ENCODE measurements at places on chromosomes 6 and 20.

DNA sequence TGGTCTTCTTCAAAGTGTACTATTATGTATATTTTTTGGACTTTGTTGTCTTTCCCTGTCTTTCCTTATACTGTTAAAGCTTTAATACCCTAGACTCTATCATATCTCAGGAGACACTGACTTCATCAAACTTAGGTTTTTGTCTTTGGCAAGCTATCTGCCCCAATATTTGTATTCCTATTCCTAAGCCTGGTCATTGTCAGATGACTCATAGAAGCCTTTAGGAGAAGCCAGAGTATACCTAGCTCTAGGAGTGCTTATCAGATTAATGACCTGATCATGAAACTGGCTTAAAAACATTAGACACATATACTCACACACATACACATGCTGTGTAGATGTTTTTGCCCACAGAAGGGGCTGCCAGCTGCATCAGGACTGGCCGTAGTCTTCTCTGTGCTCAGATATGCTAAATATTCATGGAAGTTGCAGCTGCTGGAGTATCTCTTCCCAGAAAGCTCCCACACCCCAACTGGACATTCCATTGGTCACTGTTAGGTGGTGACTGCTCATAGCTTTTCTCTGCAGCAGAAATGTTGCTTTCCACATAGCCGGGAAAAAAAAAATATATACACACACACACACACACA lies 102.0 kb downstream of the ANKS1A start:
- peak; percentile 78 for DNase-seq

GRCh38 chr20:51985013-51985415 lies 182.7 kb upstream of the SALL4 start:
- DNase-seq = peak; percentile 99

DNA sequence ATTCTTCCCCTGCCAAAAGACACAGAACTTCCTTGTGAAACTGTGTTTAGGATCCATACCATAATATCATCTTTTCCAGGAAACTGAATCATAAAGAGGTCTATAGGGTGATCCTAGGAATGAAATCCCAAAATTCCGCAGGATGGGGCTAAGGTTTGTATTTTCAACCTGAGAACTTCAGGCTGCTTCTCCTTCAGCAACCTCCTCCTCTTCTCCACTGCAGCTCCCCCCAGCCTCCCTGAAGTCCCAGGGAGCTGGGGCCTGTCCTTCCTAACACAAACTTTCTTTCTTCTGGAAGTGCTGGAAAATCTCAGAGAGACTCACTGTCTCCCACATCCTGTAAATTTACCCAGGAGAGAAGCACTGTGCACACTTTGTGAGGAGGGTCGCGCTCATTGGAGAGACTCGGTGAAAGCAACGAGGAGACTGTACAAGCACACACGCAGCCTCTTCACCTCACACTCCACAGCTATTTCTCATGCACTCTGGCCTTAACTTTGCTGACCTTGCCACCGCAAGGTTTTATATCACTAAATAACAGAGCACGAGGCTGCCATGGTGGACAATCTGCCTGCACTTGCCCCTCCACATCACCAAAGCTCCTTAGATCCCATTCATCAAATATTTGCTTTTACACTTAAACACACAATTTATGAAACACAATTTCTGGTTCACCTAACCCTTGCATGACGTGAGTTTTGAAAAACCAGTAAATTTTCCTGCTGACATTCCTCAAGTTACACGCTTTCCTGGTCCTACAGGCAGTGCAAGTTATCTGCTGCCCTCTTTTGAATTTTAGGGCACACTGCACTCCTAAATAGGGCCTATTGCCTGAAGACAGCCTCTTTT lies 14.3 kb downstream of the ID4 start:
- DNase-seq = peak; percentile 78

- peak; percentile 69 for DNase-seq
Measured at GRCh38 chr6:132007474-132008190, 56.5 kb upstream of the CCN2 start.

DNA sequence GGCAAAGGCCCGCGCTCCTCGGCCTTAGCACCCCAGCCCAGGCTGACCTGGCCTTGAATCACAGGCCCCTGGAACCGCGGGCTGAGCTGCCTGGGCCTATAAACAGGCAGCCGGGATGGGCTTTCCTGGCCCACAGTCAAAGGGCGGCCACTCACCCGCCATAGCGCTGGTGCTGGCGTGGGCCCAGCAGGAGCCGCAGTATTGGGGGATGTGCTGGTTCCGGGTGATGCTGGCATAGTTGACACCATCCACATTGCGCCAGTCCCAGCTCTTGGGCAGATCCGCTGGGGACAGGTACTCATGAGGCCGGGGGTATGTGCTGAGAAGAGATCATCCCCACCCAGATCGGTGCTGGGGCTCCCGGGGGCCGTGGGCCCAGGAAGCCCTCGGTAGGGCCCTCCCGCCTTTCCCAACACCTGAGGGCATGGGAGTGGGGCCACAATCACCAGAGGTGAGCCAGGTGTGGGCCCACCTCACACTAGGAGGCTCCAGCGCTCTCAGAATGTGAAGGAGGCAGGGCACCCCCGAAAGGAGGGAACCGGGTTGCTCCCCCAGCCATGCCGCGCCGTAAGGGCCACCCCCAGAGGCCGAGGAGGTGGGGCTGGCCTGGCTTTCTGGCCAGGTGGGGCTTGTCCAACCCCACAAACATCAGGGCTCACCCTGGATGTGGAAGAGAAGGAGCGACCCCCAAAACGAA lies 739 bp downstream of the CTSZ start:
- DNase-seq = peak; percentile 42

- DNase-seq = no peak
Measured at GRCh38 chr6:106600329-106600728, 29.0 kb downstream of the RTN4IP1 start.

GRCh38 chr20:32945710-32946221 lies 58.5 kb downstream of the SUN5 start:
- DNase-seq = peak; percentile 22

GRCh38 chr6:127103482-127103881 lies 15.0 kb upstream of the RSPO3 start:
- DNase-seq = peak; percentile 35

GRCh38 chr6:75419416-75419815 lies 74.2 kb downstream of the FILIP1 start:
- DNase-seq = no peak

DNA sequence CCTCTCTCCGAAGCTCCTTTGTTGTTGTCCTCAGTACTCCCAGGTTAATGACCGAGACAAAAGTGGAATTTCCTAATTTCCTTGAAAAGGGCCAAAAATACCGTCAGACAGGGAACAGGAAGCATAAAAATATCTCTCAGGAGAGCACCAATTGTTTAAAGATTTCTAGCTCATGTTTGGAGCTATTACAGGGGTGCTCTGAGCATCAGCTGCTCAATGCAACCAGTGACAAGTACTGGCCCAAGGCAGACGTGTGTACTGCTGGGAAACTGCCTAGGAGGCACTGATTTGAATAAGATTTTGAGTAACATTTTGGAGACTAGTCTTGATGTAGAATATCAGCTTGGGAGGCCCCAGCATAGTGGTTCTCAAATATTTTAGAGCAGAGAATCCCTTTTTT lies 17.3 kb downstream of the LAMA4 start:
- DNase-seq = peak; percentile 46

GRCh38 chr6:14897831-14898230 lies 348.0 kb upstream of the JARID2 start:
- DNase-seq = no peak

DNA sequence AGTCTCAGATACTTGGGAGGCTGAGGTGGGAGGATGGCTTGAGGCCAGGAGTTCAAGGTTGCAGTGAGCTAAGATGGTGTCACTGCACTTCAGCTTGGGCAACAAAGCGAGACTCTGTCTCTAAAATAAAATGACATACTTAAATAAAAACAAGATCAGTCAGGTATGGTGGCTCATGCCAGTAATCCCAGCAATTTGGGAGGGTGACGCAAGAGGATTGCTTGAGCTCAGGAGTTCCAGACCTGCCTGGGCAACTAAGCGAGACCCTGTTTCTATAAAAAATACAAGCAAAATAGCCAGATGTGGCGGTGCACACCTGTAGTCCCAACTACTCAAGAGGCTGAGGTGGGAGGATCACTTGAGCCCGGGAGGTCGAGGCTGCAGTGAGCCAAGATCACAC lies 149.6 kb downstream of the ZFP64 start:
- DNase-seq = no peak

- DNase-seq = peak; percentile 43
Measured at GRCh38 chr6:72792692-72793091, 170.8 kb downstream of the KCNQ5 start.

- peak; percentile 16 for DNase-seq
Measured at GRCh38 chr6:127053032-127053874, 65.2 kb upstream of the RSPO3 start.

DNA sequence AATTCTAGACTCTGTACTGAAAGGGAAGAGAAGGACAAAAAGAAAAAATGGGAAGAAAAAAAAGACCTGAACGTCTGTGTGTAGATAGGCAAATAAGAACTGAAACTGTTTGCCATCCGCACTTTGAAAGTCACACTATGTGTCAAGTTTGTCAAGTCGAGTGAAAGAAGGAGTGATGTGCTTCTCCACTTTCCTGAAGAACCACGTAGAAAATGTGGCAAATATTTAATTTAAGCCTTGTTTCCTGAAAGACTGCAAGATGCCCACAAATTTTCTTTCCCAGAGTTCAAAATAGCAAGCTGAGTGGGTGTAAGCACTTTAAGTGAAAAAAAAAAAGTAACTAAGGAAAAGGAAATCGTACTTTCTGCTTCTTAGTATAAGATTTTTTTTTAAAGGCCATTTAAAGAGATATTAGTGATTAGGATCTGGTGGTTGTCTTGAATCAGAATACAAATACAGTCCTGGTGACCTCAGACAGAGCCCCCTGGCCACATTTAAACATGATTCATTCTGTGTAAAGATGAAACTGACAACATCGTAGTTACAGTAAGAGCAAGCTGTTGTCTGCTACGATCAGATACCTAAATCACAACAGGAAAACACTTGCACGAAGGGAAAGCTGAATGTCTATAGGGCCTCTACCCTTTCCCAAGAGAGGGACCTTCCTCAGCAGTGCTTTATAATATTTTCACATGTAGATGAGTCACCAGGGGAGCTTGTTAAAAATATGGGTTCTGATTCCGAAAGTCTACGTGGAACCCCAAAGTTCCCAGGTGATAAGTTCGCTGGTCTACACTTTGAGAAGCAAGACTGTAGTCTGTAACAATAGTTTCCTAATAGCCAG lies 102.3 kb downstream of the HIVEP2 start:
- no peak for DNase-seq
